ENCODE measurements at places on chromosomes 1 and 21. TPM values are rescaled to one million over a fixed set of nuclear protein-coding genes. Genes with fewer than 3 reads are reported as not detected.

The TOMM40L gene
- total RNA-seq: 12.8 TPM

The OR6K3 gene
- not detected for total RNA-seq

DNA sequence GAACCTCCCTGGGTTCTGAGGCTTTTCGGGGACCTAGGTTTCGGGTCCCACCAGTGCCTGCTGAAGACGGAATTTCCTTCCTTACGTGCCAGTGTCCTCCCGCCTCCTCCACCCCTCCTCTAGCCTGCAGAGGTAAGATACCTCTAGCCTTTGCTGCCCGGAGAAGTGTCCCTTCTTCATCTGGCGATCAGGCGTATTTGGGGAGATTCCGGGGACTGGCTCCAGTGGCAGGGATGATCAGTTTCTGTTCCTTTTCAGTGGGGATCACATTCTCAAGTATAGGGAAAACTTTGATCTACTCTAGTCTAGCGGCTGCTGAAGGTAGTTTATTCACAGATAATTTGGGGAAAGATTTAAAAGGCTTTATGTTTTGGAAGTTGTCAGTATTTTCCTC lies 674 bp downstream of the CEP350 start:
- no peaks in the 10 kb centered on the region for H3K36me3 ChIP-seq
- peak; percentile 66 for DNase-seq
- peak overlapping the region; percentile 87 for H3K4me3 ChIP-seq
- H3K27ac ChIP-seq: no peak overlapping the region
- no peaks in the 10 kb centered on the region for H3K27me3 ChIP-seq

- DNase-seq: peak; percentile 64
- no peaks in the 10 kb centered on the region for H3K36me3 ChIP-seq
- H3K27me3 ChIP-seq: no peaks in the 10 kb centered on the region
- H3K4me1 ChIP-seq: no peaks in the 10 kb centered on the region
These were observed 5.6 kb downstream of the OSBPL9 start for GRCh38 chr1:51622455-51622913.

GRCh38 chr1:160779626-160780397 lies 16.2 kb upstream of the LY9 start:
- H3K4me1 ChIP-seq: no peaks in the 10 kb centered on the region
- no peak overlapping the region for H3K4me3 ChIP-seq
- no peaks in the 10 kb centered on the region for H3K27me3 ChIP-seq
- H3K36me3 ChIP-seq: peaks cover 11% of the 10 kb centered on the region
- no peak overlapping the region for H3K27ac ChIP-seq
- peak; percentile 82 for DNase-seq

DNA sequence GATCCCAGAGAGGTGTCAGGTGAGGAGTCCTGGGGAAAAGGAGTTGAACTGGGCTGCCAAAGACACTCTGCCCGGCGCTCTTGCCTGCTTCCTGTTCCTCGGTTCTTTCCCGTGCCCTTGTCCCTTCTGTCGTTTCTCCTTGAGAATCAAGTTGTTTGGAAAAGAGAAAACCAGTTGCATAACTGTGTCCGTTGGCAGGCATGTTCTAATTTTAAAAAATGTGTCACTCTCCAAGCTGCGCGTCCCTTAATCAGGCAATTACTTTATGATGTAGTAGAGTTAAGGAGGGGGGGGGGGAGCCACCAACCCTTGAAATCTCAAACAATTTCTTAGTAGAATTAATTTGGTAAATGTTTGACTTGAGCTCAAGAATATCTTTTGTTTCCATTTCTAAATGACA lies 105.9 kb upstream of the IGSF21 start:
- H3K4me1 ChIP-seq: peaks cover 6% of the 10 kb centered on the region
- H3K27me3 ChIP-seq: no peaks in the 10 kb centered on the region
- no peak overlapping the region for H3K4me3 ChIP-seq
- H3K36me3 ChIP-seq: no peaks in the 10 kb centered on the region
- DNase-seq: no peak

All from H9 (cell line).